NCI-H69 (cell line): ENCODE measurements at places on chromosomes 16 and 17.
A peak's percentile ranks its signal among the peaks of the same experiment; 100 is the strongest.

- DNase-seq = peak; percentile 84
Measured at GRCh38 chr17:50626037-50626574, 8.6 kb upstream of the ABCC3 start.

DNA sequence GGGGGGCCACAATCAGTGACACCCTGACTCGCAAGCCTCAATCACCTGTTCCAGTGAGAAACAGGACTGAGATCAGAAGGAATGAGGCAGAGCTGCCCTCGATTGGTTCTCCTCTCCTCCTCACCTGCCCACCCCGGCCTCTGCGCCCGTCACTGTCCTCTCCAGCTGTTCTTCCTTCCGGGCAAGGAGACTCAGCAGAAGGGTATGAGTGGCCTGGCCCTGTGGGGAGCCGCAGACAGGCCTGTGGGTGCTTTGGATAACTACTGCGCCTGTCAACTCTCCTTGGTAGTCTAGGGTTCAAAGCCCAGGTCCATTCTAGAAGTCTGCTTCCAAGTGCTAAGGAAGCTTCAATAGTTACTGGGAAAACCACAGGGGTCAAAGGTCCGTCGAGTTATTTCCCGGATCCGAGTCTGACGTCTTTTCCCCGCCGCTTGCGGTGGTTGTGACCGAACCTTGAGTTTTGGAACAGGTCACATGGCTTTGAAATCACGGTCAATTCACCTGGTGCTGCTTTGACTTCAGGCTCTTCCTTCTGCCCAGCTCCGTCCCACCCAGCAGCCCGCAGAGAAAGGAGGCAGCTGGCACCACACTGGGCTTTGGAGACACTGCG, 8.3 kb downstream of the CARD14 start:
- no peak for DNase-seq

- DNase-seq = no peak
Measured at GRCh38 chr17:4597975-4598374, 13.6 kb downstream of the SMTNL2 start.

DNA sequence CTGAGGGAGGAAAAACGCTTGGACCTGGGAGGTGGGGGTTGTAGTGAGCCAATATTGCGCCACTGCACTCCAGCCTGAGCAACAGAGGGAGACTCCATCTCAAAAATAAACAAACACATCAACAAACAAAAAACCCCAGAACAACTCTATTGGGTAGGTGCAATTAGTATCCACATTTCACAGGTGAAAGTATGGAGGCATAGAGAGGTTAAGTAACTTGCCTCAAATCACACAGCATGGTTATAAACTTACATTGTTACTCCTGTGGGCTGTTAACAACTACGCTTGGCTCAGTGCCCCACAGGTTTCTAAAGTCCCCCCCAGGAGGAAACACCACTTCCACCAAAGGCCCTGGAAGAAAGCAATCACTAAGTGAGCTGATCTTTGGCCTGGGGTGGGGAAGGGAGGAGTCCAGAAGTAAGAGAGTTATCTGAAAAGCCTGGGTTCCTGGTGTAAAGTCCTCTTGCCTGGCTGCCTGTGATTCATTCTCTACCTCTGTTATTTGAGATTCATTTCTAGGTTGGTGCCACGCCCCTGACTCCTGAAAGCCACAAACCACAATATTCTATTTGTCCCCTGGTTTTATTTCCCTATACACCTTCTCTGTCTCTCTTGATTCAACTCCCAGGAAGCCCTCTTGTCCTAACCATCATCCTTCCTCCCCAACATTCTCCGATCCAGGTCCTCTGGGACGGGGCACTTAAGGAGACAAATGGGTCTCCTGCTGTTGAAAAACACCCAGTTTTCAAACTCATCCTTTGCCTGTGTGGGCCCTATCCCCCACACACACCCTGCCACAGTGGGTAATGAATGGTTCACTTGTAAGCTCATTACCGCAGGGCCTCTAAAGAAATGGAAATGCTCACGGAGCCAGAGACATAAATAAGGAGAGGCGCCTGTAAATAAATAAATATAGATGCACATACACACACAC, 195.4 kb downstream of the XYLT1 start:
- no peak for DNase-seq

GRCh38 chr17:4479340-4479981, 19.2 kb upstream of the SPNS2 start:
- DNase-seq = no peak

GRCh38 chr16:85250609-85251223, 138.4 kb upstream of the CIBAR2 start:
- DNase-seq = no peak

DNA sequence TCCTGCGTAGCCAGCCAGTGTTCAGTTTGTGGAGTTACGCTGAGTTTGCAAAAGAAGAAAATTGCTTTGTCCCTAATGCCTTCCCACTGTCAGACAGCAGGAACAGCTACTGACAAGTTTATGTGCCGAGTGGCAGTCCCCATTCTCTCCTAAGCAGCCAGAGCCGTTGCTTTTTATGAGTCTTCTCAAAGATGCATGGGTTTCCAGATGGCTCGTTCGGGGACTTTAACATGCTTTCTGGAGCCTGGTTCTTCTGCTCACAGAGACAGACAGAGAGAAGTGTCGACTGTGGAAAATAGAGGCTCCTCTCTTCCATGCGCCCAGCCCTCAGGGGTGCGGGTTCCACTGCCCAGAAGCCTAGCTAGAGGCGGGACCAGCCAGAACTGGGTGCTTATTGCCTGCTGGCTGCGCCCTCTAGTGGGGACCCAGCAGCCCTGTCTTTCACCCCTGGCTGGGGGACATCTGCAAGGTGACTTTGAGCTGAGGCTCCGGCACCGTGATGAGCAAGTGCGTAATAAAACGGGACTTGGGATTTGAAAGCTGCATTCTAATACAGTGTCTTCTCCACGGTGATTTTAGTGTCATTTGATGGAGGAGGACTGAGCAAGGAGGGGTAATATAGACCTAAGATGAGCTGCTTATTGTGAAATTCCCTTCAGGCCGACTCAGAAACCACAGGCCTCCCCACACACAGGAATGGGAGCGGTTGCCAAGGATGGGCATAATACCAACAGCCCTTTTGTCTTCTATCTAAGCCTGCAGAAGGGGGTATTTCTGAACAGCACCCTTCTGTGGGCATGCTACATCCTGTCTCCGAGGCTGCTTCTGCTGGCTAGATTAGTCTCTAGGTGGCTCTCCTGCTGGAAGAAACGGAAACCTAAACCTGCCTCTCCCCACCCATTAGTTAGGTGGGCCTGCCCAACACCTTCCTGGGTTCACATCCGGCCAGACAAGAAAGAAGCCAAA, 73.1 kb downstream of the CCDC182 start:
- peak; percentile 86 for DNase-seq

DNA sequence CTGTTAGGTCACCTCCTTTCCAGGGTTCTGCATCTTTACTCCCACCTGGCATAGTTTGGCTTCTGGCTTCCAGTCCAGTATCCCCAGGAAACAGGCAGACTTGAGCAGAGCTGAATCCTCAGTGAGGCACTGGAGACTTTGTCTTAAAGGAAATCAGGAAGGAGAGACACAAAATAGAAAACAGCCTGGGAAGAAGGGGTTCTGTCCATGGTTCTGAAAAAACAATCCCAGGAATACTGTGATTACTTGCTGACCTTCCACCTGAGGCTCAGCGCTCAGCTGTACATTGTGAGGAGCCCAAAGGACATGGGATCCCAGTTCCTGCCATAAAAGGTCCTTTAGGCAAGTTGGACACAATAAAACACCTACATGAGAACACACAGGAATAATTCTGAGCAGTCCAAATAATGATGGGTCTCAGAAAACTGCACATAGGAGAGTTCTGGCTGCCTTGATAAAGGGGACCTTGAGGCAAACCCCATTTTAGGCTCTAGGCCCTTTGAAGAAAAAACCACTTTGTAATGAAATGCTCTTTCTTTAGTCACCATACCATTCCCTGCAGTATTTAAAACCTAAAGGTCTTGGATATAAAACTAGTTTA, 81.4 kb upstream of the CRHR1 start:
- peak; percentile 22 for DNase-seq

GRCh38 chr16:8716052-8716451, 41.6 kb downstream of the ABAT start:
- no peak for DNase-seq

GRCh38 chr17:47690121-47690520, 3.8 kb upstream of the TBKBP1 start:
- peak; percentile 18 for DNase-seq

GRCh38 chr17:16484445-16485175, 7.4 kb downstream of the LRRC75A start:
- DNase-seq = no peak

- peak; percentile 88 for DNase-seq
Measured at GRCh38 chr16:23952128-23952970, 116.6 kb downstream of the PRKCB start.

- DNase-seq = no peak
Measured at GRCh38 chr16:2447920-2448583, 11.9 kb upstream of the TEDC2 start.

GRCh38 chr16:10808850-10809249, 9.7 kb downstream of the TVP23A start:
- DNase-seq = no peak

DNA sequence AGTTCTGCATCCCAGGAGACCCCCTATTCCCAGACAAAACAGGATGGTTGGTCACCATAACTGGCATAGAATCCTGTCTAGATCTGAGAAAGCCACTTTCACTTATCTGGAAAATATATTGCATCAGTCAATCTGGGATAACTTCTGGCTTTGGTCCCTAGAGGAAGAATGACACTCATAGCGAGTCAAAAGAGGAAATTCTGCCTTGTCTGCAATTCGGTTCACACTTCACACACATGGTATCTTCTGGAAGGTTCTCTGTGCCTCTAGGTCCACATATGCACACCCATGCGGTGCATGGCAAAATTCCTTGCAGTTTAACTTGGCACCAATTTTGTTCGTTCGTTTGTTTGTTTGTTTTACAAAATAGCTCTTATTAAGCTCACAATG, 49.2 kb upstream of the WSCD1 start:
- DNase-seq = no peak

GRCh38 chr17:57530508-57530907, 214.6 kb downstream of the CCDC182 start:
- peak; percentile 83 for DNase-seq

- no peak for DNase-seq
Measured at GRCh38 chr17:65008882-65009281, 47.7 kb downstream of the GNA13 start.

DNA sequence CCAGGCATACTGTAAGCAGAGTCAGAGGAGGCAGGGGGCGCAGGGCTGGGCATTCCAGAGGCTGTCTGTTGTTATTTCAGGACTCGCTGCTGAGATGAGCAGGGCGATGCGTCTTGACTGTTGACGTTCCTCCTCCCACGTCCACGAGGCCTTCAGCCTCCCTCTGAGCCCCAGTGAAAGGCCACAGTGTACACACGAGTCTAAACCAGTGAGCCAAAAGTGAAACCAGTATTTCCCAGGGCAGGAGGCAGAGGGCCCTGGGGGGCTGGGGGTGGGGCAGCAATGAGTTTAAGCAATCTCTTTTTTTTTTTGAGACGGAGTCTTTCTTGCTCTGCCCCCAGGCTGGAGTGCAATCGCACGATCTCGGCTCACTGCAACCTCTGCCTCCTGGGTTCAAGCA, 21.5 kb downstream of the SMTNL2 start:
- DNase-seq = peak; percentile 3

DNA sequence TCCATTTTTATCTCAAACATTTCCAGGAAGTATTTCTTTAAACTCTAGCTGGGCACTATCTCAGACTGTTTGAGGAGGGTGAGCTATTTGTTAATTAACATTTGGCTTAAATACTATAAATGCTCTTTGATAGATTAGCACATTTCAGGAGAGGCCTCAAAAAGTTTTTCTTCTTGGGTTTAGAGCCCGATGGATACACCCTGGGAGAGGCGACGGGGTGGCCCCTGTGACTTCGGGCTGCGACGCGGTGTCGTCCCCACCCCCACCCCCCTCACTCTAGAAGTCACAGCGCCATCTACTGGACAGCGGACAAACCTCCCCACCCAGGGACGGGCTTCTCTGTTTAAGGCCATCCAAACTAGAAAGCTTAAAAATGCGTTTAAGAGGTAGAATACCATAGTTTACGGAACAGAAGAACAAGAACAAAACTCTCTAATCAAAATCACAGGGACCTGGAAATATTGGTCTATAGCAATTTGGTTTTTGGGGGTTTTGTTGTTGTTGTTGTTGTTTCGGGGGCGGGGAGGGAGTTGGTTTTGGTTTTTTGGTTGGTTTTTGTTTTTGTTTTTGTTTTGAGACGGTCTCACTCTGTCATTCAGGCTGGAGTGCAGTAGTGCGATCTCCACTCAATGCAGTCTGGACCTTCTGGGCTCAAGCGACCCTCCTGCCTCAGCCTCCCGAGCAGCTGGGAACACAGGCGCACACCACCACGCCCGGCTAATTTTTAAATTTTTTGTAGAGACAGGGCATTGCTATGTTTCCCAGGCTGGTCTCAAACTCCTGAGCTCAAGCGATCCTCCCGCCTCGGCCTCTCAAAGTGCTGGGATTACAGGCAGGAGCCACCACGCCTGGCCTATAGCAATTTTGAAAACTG, 254.4 kb downstream of the C16orf95 start:
- DNase-seq = peak; percentile 43

DNA sequence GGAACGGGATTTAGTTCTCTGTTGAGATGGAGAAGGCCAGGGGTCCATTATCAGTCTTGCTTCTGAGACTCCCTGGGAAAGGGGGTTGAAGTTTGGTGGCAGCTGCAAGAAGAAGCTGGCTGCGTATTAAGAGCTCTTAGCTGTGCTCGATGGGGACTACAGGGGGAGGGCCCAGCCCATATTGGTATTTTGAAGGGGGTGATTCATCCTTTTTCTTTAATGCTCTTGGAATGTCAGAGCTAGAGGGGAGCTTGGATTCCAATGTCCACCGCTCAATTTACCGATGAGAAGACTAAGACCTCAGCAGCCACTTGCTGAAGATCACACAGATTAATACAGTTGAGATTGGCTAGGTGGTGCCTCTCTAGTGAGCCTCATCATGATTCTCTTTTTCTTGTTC, 5.0 kb downstream of the NOG start:
- no peak for DNase-seq

GRCh38 chr17:49585422-49586027, 9.9 kb downstream of the NXPH3 start:
- no peak for DNase-seq

DNA sequence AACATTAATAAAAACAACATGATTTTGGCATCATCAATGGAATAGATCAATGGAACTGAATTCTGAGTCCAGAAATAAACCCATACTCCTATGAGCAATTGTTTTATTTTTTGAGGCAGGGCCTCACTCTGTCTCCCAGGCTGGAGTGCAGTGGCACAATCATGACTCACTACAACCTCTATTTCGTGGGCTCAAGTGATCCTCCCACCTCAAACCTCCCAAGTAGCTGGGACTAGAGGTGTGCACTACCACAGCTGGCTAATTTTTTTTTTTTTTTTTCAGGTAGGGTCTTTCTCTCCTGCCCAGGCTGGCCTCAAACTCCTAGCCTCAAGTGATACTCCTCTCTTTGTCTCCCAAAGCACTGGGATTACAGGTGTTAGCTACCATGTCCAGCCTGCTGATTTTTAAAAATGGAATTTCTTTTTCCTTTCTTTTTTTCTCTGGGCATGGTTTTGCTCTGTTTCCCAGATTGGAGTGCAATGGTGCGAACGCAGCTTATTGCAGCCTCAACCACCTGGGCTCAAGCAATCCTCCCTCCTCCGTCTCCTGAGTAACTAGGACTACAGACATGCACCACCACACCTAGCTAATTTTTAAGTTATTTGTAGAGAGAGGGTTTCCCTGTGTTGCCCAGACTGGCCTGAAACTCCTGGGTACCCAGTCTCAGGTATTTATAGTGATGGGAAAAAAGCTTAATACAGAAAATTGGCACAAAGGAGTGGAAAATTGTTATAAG, 7.3 kb upstream of the PRDM7 start:
- no peak for DNase-seq
